ENCODE measurements at places on chromosomes 6 and 20. TPM values are rescaled to one million over a fixed set of nuclear protein-coding genes. Genes with fewer than 3 reads are reported as not detected.

Gene FOXF2
- total RNA-seq: 2.2 TPM

Gene MTFR2
- 2.3 TPM for total RNA-seq

DNA sequence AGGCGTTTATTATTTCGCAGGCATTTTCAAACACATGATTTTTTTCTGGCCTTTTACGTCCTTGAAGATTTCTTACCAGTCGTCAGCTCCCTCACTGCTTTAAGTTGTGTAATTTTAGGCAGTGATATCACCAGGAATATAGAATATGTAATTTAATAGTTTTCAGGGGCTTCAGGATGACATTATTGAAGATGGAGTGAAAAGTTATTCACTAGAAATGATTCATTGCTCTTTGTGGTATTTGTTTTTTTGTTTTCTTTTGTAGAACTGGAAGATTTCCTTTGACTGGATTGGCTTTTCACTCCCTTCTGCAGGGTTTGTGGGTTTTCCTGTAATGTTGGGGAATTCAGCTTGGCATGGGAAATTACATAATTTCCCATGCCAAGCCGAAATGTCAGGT lies 2.0 kb downstream of the LRRC1 start:
- no peaks in the 10 kb centered on the region for H3K27me3 ChIP-seq
- DNase-seq: no peak
- peak overlapping the region; percentile 92 for H3K27ac ChIP-seq
- peaks cover 23% of the 10 kb centered on the region for H3K4me1 ChIP-seq

GRCh38 chr6:112886415-112886814 lies 539.3 kb downstream of the RFPL4B start:
- H3K4me3 ChIP-seq: no peak overlapping the region
- no peaks in the 10 kb centered on the region for H3K27me3 ChIP-seq
- H3K36me3 ChIP-seq: no peaks in the 10 kb centered on the region
- H3K4me1 ChIP-seq: no peaks in the 10 kb centered on the region

DNA sequence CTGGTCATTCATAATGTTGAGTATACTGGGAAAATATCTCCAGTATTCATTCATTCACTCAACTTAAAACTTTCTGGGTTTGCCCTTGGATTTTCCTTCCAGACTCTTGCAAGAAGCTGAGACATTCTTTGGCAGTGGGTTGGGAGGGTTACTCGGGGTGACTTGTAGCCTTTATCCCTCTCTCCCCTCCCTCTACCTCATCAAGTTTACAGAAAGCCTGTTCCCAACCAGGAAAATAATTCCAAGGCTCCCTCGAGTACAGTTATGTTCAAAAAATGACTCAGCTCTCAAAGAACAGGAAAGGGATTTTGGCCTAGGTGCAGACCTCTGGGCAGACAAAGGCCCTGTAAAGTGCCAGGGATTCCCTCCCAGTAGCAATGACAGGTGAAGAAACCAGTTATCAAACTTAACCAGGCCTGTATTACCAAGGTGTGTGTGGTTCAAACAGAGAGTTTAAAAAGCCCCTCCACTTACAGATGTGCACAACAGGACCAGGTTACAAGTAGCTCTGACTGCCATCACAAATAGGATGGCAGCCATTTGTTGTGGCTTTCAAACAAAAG lies 22.2 kb downstream of the FKBP1A start:
- H3K4me3 ChIP-seq: no peak overlapping the region
- peak overlapping the region; percentile 56 for H3K27ac ChIP-seq
- peaks cover 57% of the 10 kb centered on the region for H3K4me1 ChIP-seq
- DNase-seq: no peak
- H3K36me3 ChIP-seq: no peaks in the 10 kb centered on the region
- no peaks in the 10 kb centered on the region for H3K27me3 ChIP-seq

- peak overlapping the region; percentile 83 for H3K27ac ChIP-seq
- peak overlapping the region; percentile 43 for H3K4me3 ChIP-seq
- DNase-seq: no peak
- no peaks in the 10 kb centered on the region for H3K27me3 ChIP-seq
- no peaks in the 10 kb centered on the region for H3K36me3 ChIP-seq
Observed at GRCh38 chr6:107490566-107491137, 735 bp downstream of the SOBP start.

GRCh38 chr20:40630713-40631112 lies 58.3 kb downstream of the MAFB start:
- H3K27me3 ChIP-seq: no peaks in the 10 kb centered on the region
- H3K4me3 ChIP-seq: no peak overlapping the region
- DNase-seq: no peak
- no peak overlapping the region for H3K27ac ChIP-seq

DNA sequence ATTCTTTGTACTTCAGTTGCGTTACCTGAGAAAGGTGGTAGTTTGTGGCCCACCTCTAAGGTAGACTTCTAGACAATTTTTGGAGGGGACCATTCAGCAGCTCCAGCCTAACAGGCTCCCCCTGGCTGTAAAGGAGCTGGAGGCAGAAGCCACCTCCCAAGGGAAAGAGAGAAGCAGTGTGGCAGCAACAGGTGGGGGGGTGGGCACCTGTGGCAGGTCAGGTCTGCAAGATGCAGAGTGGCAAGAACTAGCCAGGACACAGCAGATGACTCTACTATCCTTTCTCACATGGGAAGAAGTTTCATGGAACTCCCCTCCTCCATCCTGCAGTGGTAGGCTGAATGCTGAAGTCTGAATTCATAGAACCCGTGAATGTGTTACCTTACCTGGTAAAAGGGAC lies 148.3 kb upstream of the DTNBP1 start:
- H3K4me3 ChIP-seq: no peak overlapping the region
- no peaks in the 10 kb centered on the region for H3K27me3 ChIP-seq
- H3K36me3 ChIP-seq: no peaks in the 10 kb centered on the region
- DNase-seq: no peak
- no peak overlapping the region for H3K27ac ChIP-seq

DNA sequence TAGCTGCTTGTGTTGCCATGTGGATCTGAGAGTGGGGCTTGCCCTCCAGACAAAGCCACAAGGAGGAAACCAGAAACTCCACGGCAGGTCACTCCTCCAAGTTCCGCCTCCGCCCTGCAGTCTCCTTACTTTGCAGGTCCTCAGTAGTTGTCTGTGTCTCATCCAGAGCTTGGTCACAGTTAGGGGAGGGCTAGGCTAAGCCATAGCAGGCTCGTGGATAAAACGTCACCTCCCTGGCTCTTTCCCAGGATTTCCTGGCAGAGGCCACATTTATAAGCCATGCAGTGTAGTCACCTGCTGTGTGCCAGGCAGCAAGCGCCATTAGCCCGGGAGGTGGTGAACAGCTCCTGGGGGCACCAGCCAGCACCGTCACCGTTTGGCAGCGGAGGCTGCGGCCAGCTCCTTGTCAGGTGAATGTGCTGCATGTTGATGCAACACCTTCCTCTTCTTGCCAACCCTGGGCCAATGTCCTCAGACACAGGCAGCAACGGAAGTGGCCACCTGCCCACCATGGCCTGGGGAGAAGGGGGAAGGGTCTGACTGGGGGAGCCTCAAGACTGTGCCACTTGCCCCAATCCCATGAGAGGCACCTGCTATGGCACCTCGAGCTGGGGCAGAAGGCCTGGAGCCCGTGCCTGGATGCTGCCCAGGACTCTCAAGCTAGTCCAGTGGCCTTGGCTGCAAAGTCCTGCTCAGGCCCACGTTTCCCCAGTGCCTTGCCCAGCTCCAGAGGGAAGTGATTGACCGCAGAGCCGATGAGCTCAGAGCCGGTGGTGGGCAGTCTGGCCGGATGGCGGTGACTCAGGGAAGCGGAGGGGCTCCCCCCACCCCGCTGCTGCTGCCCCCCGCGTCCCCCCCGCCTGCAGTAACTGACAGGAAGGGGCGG lies 39.0 kb upstream of the SLCO4A1 start:
- H3K4me3 ChIP-seq: peak overlapping the region; percentile 2
- H3K27me3 ChIP-seq: peaks cover 87% of the 10 kb centered on the region
- no peak for DNase-seq

DNA sequence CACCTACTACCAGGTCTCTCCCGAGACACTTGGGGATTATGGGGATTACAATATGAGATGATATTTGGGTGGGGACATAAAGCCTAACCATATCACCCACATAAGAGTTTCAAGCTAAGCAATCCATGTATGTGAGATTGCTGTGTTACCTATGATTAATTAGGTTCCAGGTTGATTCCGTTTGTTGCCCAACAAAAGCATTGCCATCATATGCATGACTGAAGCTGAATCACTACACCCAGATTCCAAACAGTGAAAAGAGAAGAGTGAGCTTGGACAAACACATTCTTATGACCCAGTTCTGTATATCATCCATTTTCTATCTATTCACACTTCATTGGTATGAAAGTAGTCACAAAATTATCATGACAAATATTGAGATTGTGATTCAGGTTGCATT lies 952.5 kb upstream of the MAN1A1 start:
- H3K36me3 ChIP-seq: no peaks in the 10 kb centered on the region
- H3K27ac ChIP-seq: no peak overlapping the region
- H3K27me3 ChIP-seq: no peaks in the 10 kb centered on the region
- no peak overlapping the region for H3K4me3 ChIP-seq
- H3K4me1 ChIP-seq: no peaks in the 10 kb centered on the region
- DNase-seq: no peak

DNA sequence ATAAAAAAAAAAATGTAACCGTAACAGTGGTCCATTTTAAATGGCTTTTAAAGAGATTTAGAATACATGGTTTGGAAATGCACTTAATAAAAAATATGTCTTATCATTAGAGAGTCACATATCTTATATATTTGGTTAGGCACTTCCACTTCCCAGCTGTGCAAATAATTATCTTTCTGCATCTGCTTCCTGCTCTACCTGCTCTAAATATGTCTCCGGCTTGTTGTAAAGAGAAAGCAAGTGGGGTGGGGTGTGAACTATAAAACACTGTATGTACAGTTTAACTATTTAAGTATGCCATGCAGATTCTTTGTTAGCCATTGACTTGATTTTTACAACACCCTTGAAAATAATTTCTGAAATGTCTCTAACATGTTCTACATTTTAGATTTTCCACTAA lies 106.3 kb downstream of the NKAIN2 start:
- H3K36me3 ChIP-seq: no peaks in the 10 kb centered on the region
- no peaks in the 10 kb centered on the region for H3K4me1 ChIP-seq
- H3K27me3 ChIP-seq: no peaks in the 10 kb centered on the region
- no peak overlapping the region for H3K4me3 ChIP-seq
- no peak overlapping the region for H3K27ac ChIP-seq

DNA sequence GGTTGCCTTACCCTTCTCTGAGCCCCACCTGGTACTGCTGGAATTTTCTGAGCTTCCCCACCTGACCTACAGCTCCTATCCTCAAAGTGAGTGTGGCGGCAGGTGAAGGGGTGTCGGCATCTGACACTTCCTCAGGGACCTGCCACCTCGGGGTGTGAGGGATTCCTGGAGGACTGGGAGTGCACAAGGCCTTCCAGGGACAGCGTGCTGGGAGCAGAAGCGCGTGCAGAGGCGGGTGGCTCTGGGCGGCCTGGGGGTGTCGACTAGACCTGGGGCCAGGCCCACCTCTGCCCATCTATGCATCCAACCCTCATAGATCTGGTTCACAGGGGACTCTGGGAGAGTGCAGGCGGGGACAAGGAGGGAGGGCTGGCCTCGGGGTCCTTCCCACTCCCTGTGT lies 7.8 kb downstream of the DLGAP4 start:
- H3K27me3 ChIP-seq: peaks cover 3% of the 10 kb centered on the region
- no peak overlapping the region for H3K27ac ChIP-seq

- no peaks in the 10 kb centered on the region for H3K36me3 ChIP-seq
- H3K4me1 ChIP-seq: no peaks in the 10 kb centered on the region
- H3K27me3 ChIP-seq: no peaks in the 10 kb centered on the region
- H3K27ac ChIP-seq: no peak overlapping the region
- no peak for DNase-seq
- H3K4me3 ChIP-seq: no peak overlapping the region
Observed at GRCh38 chr6:827431-827830, 134.5 kb upstream of the EXOC2 start.

DNA sequence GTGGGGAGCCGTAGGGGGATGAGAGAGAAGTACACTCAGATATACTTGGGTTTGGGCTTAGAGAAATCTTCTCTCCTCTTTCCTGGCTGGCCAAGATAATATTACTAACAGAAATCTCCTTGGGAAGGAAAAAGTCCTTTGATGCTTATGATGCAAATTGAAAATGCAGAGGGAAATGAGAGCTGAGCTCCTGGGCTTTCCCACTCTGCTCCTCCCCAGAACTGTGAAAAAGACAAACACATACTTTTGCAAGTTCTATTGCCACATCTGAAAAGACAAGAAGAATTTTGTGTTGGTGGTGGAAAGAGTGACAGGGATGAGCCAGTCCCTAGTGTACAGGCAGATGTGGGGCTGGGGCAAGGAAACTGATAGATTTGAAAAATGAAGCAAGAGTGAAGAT lies 185.9 kb downstream of the ANKRD60 start:
- H3K36me3 ChIP-seq: no peaks in the 10 kb centered on the region
- DNase-seq: no peak
- no peak overlapping the region for H3K27ac ChIP-seq
- H3K4me3 ChIP-seq: no peak overlapping the region
- no peaks in the 10 kb centered on the region for H3K27me3 ChIP-seq

DNA sequence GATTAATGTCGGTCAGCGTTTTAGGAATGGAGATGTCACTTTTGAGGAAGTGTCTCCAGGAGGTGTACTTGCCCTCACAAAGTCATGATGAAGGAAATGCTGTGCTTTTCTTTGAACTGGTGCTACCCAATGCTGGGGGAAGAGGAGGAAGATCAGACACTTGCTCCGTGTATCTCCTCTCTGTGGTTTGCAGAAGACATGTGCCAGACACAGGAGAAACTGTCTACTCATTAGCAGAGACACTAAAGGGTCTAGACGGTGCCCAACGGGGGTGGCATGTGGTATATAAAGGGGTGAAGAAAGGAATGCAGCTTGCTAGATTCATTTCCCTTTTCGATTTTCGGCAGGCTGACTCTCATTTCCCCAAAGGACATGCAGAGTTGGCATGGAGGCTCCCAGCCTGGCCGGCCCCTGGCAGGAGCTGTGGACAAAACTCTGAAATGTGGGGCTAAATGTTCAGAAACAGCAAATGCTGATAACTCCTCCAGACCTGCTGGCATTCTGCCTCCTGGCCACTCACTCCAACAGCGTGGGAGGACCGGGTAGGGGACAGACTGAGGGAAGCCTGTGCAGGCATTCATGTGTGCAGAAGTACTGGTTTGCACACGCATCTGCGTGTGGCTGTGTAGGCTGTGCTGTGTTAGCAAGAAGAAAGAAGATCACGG lies 59.6 kb upstream of the QKI start:
- peak overlapping the region; percentile 66 for H3K27ac ChIP-seq
- no peak for DNase-seq
- H3K27me3 ChIP-seq: no peaks in the 10 kb centered on the region
- H3K4me3 ChIP-seq: no peak overlapping the region
- no peaks in the 10 kb centered on the region for H3K36me3 ChIP-seq

GRCh38 chr6:157054531-157054979 lies 268.8 kb downstream of the TMEM242 start:
- no peak overlapping the region for H3K27ac ChIP-seq
- peaks cover 15% of the 10 kb centered on the region for H3K36me3 ChIP-seq
- DNase-seq: no peak
- no peaks in the 10 kb centered on the region for H3K4me1 ChIP-seq

DNA sequence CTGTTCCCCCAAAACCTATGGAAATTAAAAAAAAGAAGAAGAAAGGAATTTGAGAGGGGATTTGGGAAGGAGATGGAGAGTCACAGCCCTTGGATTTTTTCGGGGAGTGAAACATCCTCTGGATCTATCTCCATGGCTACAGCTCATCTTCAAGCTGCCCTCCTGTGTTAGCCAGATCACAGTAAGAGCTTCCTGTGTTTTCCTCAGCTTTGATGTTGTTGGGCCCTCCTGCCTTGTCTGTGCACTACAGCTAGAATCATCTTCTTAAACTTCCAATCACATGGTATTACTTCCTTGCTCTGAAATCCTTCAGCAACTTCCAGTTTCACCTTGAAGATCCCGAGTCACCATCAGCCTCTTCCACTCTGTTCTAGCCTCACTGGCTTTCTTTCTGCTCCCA lies 207.8 kb upstream of the ZFP64 start:
- no peaks in the 10 kb centered on the region for H3K36me3 ChIP-seq
- no peaks in the 10 kb centered on the region for H3K4me1 ChIP-seq
- no peaks in the 10 kb centered on the region for H3K27me3 ChIP-seq
- no peak overlapping the region for H3K27ac ChIP-seq
- DNase-seq: no peak
